ENCODE measurements at places on chromosomes 3 and 15.
A peak's percentile ranks its signal among the peaks of the same experiment; 100 is the strongest.

- no peak for DNase-seq
Measured at GRCh38 chr15:53397041-53397616, 362.3 kb downstream of the WDR72 start.

DNA sequence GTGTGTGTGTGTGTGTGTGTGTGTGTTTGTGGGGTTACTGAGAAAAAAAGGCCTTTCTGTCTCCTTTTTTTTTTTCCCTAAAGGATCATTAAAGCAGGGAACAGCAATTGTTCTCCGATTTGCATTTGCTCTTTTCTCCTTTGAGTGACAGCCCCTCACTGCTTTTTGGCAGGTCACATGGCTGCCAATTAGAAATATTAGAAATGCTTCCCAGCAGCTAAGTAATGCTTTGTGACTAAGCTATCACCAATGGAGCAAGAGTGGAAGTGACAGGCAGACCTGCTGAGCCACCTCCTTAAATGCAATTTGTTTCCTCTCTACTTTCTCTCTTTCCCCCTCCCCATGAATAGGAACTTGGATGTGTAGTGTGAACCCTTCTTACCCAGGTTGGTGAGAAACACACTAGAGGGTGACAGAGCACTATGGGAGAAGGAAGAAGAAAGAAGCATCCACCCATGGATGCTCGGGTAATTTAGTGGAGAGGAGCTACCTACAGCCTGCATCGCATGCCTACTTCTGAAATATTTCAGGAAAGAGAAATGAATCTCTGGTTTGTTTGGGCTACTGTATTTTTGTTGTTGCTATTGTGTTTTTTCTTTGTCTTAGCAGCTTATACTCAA is 165.2 kb upstream of the PDZRN3 start:
- no peak for DNase-seq

DNA sequence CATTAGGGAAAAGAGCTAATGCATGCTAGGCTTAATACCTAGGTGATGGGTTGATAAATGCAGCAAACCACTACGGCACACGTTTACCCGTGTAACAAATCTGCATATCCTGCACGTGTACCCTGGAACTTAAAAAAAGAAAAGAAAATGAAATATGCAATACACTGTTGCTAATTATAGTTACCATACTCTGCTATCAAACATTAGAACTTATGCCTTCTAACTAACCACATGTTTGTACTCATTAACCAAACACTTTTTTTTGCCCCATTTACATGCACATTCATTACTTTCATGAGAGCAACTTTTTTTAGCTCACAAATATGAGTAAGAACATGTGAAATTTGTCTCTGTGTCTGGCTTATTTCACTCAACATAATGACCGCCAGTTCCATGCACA is 253.1 kb downstream of the CGGBP1 start:
- no peak for DNase-seq

GRCh38 chr3:79884354-79884753 is 116.6 kb upstream of the ROBO1 start:
- no peak for DNase-seq

GRCh38 chr3:15044326-15044725 is 20.8 kb downstream of the MRPS25 start:
- no peak for DNase-seq

- no peak for DNase-seq
Measured at GRCh38 chr15:23503980-23504379, 56.9 kb upstream of the GOLGA6L2 start.

DNA sequence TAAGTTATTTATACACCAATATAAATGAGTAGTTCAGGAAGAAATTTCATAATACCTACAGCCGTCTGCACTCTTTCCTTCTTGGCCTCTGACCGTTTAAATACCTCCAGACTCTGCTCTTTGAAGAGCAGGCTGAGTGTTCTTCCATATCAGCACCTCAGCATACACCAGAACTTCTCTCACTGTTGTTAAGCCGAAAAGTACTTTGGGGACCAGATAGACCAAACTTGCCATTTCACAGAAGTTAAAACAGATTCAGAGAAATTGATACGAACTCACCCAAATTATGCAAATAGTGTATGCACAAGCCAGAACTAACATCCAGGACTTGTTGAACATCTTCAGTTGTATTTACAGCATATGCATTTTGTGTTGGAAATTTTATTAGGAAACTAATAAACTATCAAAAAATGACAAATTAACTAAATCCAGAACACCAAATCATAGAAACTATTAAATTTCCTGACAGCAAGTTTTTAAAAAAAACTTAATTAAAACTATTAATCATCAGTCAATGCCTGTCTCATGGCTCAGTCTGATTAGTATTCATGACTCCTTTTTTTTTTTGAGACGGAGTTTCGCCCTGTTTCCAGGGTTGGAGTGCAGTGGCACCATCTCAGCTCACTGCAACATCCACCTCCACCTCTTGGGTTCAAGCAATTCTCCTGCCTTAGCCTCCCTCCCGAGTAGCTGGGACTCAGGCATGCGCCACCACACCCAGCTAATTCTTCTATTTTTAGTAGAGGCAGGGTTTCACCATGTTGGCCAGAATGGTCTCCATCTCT is 24.1 kb downstream of the CGGBP1 start:
- DNase-seq: no peak

DNA sequence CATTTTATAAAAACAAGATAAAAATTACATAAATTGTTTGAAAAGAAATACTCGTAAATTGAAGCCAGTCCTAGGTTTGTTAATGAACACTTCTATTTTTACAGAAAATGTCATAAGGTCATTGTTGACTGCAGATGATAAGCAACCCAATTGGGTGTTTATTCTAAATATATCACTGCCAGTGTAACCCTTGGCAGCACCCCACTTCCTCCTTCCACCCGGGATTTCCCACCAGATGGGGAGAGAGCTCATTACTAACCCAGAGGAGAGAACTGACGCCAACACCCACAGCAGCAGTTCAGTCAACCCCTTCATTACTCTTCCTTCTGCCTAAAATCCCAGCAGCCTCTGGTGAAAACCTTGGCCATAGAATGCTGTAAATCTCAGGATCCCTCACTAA is 307.6 kb downstream of the GAP43 start:
- DNase-seq: no peak

- no peak for DNase-seq
Measured at GRCh38 chr3:175585898-175586297, 726.8 kb downstream of the NAALADL2 start.

- no peak for DNase-seq
Measured at GRCh38 chr3:129687586-129688125, 81.2 kb upstream of the PLXND1 start.

- DNase-seq: no peak
Measured at GRCh38 chr3:100260081-100260684, 609 bp upstream of the TBC1D23 start.

- DNase-seq: no peak
Measured at GRCh38 chr15:79953951-79954444, 17.0 kb downstream of the BCL2A1 start.

DNA sequence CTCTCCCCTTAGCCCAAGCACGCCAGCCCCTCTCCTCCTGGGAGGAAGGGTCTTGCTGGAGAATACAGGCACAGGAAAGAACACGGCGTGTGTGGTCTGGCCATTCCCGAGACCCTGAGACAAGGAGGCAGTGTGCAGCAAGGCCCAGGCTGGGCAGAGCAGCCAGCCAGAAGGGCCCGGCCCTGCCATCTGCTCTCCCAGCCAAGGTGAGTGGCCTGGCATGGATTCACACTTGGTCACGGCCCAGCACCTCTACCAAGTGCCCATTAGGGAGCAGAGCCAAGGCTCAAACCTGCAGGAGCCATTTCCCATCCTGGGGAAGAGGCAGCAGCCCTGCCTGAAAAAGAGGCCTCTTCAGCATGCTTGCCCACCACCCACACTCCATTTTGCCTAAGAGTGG is 28.6 kb downstream of the MEGF11 start:
- no peak for DNase-seq

- DNase-seq: no peak
Measured at GRCh38 chr3:178707311-178708031, 171.2 kb downstream of the KCNMB2 start.

GRCh38 chr3:632571-633170 is 436.1 kb downstream of the CHL1 start:
- peak; percentile 24 for DNase-seq

- DNase-seq: no peak
Measured at GRCh38 chr3:13544293-13544831, 4.6 kb upstream of the FBLN2 start.

GRCh38 chr3:14209581-14210289 is 31.1 kb downstream of the LSM3 start:
- DNase-seq: no peak
